ENCODE measurements at places on chromosomes 16 and 17.

DNA sequence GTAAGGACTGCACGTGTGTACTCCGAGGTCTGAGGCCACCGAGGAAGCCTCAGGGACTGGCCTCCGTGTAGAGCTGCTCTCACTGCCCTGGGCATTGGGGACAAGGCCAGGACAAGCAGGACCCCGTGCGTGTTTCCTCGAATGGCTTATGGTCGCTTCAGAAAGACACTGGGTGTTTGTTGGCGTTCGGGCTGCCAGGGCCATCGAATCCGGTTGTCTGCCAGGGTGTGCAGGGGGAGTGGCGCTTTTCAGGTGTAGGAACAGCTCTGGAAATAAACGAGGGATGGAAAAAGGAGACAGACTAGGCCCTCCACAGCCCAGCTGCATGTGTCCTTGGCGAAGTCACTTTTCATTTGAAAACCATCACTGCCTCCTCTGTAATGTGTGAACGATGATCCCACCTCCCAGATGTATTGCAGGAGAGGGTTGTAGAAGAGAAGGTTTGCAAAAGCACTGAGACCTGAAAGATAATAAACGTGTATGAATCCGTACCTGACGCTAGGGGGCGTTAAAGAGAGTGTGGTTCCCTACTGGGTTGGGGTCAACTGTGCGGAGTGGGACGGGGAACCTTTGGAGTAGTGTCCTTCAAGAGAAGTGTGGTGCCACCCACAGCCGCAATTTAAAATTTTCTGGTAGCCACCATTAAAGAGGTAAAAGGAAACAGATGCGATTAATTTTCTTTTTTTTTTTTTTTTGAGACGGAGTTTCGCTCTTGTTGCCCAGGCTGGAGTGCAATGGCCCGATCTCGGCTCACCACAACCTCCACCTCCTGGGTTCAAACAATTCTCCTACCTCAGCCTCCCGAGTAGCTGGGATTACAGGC is 2.1 kb upstream of the ZSCAN10 start:
- DNase-seq = no peak

DNA sequence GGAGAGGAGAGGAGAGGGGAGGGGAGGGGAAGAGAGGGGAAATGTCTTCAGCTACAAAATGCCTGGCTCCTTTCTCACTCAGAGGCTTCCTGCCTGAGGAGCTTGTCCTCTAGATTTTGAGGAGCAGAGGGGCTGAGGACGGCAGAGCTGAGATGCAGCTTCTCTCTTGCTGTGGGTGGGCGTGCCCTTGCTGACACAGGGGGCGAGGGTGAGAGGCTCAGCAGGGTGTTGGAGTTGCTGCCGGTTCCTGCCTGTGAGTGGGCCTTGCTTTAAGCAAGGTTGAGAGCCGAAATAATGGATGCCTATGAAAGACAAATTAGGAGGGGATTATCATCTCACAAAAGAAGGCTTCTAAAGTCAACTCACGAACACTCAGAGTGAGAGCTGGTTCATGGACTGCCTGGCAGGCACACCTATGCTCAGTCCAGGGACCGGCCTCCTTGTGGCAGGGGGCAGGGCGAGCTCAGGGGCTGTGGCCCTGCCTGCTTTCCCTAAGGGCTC is 215.6 kb downstream of the MSI2 start:
- no peak for DNase-seq

DNA sequence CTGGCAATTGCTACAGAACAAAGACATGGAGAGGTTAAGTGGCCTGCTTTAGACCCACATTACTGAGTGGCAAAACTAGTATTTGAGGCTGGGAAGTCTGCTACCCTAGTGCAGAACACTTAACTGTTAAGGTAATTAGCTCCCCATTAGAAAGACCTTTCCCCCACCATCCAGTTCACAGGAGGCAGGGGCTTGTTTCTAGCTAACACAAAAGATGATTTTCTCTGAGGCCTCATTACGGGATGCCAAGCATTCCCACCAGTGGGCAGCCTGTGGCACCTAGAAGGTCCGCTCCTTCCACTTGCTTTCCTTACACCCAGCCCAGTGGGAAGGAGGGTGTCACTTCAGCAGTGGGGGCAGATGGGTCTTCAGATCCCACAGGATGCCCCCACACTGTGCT is 99.1 kb downstream of the RBFOX1 start:
- no peak for DNase-seq

GRCh38 chr17:20979792-20980083 is 63.1 kb downstream of the USP22 start:
- DNase-seq = no peak

DNA sequence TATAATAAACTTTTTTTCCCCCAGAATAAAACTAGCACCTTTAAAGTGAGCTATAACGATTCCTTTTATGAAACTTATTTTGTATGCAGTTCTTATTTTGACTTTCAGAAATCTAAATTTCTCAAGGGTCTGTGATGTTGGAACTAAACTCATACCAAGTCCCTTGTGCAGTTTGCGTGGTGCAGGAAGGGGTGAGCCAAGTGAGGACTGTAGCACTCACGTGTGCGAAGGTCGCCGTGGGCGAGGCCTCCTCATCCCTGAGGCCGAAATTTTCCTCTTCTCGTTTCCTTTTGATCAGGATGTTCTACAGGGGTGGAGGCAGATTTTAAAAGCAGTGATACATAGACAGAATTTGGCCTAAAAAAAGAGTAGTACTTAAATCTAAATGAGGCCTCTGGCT is 73.7 kb downstream of the RPTOR start:
- no peak for DNase-seq

- no peak for DNase-seq
Measured at GRCh38 chr17:15883617-15884111, 61.3 kb upstream of the ADORA2B start.

GRCh38 chr16:49464877-49465504 is 91.4 kb downstream of the C16orf78 start:
- no peak for DNase-seq

GRCh38 chr17:41639492-41640473 is 15.4 kb upstream of the KRT17 start:
- DNase-seq = no peak

DNA sequence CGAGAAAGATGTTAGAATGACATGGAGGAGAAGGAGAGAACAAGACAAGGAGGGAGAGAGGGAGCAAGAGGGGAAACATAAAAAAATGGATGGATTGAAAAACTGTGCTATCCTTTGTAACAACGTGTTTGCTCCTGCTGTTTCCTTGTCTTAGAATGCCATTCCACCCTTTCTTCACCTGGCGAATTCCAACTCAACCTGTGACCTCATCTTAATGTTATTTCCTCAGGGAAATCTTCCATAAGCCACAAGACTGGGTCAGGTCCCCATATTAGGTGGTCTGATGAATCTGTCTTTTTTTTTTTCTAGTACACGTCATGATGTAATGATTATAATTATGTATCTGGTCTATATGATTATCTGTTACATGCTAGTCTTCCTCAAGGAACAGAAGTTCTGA is 195.0 kb upstream of the MAF start:
- DNase-seq = no peak

- no peak for DNase-seq
Measured at GRCh38 chr16:20114356-20114755, 40.7 kb upstream of the GPR139 start.

DNA sequence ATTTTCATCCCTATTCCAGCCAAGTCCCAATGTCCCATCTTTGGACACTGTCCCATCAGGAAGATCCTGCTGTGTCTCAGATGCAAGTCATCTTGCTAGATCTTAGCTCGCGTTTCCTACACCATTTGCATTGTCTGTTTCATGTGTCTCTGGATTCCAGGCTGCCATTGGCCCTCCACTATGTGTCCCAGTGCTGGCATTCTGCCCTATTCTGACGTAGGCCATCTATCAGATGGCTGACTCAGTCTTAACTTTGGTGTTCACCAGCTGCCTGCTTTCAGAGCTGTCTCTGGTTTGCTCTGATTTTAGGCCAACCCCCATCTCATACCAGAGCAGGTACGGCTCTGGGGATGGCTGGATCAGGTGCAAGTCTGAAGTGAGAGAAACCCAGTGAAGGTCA is 300.9 kb upstream of the ASIC2 start:
- no peak for DNase-seq

DNA sequence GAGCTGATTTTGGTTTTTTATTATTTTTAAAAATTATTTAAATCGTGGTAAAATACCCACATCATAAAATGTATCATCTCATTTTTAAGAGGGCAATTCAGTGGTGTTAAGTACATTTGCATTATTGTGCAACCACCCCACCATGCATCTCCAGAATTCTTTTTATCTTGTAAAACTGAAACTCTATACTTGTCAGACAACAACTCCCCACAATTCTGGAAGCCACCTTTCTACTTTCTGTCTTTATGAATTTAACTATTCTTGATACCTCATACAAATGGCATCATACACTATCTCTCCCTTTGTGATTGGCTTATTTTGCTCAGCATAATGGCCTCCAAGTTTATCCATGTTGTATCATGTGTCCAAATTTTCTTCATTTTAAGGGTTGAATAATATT is 97.9 kb downstream of the HS3ST3B1 start:
- DNase-seq = no peak

DNA sequence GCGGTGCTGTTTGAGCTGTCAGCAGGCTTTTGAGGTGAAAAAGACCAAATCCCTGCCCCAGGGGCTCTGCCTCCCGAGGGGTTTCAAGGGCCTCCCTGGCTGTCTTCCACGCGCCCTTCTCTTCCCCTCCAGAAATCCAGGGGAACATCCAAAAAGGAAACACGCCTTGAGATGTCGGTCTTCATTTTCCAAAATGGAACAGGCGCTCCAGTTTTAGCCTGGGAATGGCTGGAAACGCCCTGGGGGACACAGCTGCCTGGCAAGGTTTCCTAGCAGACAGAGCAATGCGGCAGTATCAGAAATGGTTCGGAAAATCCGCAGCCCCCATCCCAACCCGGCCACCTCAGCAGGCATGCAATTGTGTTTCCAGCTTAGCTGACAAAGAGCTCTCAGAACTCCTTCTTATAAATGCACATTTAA is 16.6 kb upstream of the LITAF start:
- DNase-seq = no peak

- no peak for DNase-seq
Measured at GRCh38 chr16:30895627-30896260, 670 bp upstream of the CTF1 start.

- DNase-seq = no peak
Measured at GRCh38 chr16:49248227-49248626, 33.4 kb downstream of the CBLN1 start.

DNA sequence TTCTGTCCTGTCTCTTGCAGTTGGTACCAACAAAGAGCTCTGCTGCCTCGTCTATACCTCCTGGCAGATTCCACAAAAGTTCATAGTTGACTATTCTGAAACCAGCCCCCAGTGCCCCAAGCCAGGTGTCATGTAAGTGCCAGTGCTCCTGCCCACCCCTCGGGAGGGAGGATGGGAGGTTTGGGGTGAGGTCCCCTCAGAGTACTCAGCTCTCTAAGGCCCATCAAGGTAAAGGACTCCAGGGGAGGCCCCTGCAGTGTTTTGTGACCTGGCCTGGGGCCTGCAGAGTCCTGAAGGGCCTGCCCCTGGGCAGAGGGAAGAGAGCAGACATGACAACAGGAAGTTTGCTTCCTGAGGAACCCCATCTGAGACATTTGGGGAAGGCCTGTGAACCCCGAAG is 6.4 kb downstream of the CCL18 start:
- no peak for DNase-seq

GRCh38 chr16:67183-67791 is 5.1 kb downstream of the RHBDF1 start:
- no peak for DNase-seq

DNA sequence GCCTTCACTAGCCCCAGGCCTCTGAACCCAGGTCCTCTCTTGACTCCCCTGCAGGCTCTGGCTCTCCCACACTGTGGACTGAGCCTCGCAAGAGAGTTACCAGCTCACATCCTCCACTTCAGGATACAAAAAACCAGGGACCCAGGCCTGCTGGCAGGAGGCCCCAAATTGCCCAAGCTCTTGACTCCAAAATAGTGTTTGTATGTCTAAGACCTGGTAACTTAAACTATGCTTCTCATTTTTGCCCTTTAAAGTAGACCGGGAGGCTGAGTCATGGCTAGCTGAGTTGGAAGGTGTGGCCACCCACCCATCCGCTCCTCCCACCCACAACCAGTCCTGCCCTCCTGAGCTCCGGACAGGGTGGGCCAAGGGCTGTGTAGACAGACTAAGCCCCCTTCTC is 250.0 kb downstream of the SOX9 start:
- DNase-seq = no peak

- no peak for DNase-seq
Measured at GRCh38 chr16:6558126-6558525, 774.5 kb upstream of the RBFOX1 start.

DNA sequence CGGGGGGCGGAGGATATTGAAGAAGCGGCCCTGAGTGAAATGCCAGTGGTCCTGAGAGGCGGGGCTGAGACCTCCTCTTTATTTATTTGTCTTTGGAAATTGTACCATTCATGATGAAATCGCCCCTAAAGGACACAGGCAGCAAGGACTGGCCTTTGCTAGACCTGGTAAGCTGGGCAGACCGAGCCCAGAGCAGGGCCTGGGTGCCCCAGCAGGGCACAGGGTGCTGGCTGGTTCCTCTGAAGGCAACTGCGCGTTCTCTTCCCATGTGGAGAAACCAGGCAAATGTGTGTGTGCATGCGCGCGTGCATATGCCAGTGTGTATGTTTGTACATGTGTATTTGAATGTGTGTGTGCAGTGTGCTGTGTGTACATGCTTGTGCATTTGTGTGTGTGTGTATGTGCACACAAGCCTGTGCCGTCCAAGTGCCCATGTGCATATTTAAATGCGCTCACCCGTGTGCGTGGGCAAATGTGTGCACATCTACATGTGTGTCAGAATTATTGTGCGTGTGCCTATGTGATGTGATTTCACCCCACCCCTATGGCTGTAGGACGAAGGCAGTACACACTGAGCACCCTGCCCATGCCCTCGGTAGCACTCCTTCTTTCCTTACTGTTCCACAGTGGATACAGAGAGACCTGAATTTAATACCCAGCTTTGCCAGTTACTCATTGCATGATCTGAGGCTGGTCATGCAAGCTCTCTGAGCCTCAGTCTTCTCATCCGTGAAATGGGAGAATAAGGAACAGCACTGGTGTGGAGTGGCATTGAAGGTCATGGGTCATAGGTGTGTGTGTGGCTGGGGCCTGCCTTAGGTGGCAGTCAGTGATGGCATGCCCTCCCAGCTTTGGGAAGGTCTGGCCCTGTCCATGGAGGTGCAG is 105.2 kb downstream of the CMIP start:
- DNase-seq = no peak

DNA sequence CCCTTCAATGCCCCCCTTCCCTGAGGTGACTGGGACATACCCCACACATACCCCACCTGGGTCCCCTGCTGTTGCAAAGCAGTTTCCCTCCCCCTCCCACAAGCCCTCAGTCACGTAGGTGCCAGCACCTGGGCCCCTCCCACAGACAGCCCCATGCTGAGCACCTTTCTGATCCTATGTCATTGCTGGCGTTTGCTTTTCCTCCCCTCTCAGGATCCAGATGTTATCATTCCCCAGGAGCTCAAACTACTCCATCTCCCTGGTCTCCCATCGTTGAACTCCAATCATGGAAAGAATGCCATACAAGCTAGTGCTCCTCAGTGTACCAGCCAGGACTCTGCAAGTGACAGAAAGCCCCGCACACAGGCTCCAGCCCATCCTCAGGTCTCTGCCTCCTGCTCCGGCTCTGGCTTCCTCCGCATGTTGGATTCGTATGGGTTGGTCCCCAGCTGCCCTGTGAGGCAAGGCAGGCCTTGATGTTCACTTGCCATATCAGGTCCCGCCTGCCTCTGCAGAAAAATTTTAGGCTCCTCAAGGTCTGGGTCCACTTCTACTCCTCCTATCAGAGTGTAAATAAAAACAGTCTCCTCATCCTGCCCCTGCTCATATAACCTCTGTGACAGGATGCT is 31.4 kb upstream of the MED9 start:
- DNase-seq = no peak

- DNase-seq = no peak
Measured at GRCh38 chr17:16974569-16975276, 2.8 kb upstream of the TNFRSF13B start.
